Small intestine (tissue), 16 donors: ENCODE measurements at places on chromosomes 12 and 14. TPM values are rescaled to one million over a fixed set of nuclear protein-coding genes. Genes with fewer than 3 reads are reported as not detected.

DNA sequence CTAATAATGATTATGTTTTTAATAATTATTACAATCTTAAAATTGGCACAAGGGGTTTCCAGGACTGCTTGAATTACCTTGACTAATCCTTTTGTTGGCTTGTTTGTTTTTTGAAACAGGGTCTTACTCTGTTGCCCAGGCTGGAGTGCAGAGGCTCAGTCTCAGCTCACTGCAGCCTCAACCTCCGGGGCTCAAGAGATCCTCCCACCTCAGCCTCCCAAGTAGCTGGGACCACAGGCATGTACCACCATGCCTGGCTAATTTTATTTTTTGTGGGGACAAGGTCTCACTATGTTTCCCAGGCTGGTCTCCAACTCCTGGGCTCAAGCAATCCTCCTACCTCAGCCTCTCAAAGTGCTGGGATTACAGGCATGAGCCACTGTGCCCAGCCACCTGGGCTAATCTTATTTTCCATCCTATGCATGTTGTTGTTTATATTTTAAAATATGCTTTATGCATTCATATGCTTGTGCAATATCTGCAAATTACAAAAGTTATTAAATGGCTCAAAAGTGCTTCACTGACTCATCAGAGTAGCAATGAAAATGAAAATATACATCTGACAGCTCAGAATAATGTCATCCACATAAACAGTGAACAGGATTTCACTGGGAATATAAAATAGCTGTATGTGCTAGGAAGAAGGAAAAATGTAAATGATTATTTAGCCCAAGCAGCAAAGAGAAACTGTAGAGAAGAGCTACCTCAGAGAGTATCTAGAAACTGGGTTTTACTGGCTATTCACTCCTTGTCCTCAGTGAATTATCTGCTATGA lies 24.8 kb upstream of the PLEKHG6 start:
- no peaks in the 10 kb centered on the region for H3K27me3 ChIP-seq
- H3K4me1 ChIP-seq = peaks cover 13% of the 10 kb centered on the region
- no peak for DNase-seq
- H3K27ac ChIP-seq = no peak overlapping the region

GRCh38 chr12:106519607-106520021 lies 63.2 kb upstream of the RFX4 start:
- peak overlapping the region; percentile 5 for H3K27ac ChIP-seq
- no peak overlapping the region for H3K4me3 ChIP-seq
- H3K4me1 ChIP-seq = no peaks in the 10 kb centered on the region

DNA sequence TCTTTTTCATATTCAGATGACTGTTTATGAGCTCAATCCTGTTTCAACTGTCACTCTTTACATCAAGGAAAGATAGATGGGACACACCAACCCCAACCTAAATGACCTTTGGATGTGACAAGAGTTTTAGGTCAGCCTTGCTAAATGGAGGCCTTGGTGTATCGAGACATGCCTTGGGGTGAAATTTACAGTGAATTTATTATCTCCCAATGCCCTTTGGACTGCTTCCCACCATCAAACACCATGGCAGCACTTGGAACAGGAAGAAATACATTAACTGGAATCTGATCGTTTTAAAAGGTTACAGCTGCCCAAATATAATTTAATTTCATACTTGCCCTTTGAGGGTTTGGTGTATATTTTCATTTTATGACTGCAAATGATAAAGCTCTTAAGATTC lies 327.6 kb downstream of the SOX5 start:
- H3K4me3 ChIP-seq = no peak overlapping the region
- H3K27ac ChIP-seq = no peak overlapping the region
- no peaks in the 10 kb centered on the region for H3K36me3 ChIP-seq
- no peaks in the 10 kb centered on the region for H3K27me3 ChIP-seq
- no peaks in the 10 kb centered on the region for H3K4me1 ChIP-seq
- peak; percentile 53 for DNase-seq

DNA sequence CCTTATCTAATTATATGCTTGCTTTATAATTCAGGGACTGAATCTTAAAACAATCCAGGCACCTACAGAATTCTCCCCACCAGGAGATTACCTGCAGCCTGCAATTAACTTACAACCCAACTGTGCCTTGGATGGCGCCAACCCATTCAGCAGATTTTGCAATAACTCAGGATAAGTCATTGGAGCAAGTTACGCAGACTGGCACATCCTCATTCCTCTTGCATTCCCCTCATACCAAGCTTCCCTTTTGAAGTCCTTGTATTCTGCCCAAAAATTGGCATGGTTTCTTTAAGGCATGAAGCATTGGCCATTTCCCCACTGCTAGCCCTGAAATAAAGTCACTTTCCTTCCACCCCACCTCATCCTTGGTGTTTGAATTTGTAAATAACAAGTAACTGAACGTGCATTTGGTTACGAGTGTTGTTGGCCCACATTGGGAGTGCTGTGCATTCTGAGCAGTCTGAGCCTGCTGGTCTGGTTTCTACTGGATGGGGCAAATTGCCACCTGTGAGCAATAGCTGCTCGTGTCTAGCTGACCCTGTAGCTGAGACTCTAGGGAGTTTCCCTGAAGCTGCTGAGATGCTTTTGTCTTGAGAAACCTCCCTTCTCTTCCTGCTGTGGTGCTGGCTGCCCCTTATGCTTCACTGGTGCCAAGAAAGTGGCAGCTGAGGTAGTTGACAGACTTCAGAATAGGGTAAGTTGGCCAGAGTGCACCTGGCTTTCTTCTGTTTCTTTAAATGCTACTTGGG lies 99.2 kb upstream of the SCAF11 start:
- no peak overlapping the region for H3K27ac ChIP-seq
- no peaks in the 10 kb centered on the region for H3K27me3 ChIP-seq
- DNase-seq = no peak
- no peaks in the 10 kb centered on the region for H3K4me1 ChIP-seq
- H3K4me3 ChIP-seq = no peak overlapping the region

DNA sequence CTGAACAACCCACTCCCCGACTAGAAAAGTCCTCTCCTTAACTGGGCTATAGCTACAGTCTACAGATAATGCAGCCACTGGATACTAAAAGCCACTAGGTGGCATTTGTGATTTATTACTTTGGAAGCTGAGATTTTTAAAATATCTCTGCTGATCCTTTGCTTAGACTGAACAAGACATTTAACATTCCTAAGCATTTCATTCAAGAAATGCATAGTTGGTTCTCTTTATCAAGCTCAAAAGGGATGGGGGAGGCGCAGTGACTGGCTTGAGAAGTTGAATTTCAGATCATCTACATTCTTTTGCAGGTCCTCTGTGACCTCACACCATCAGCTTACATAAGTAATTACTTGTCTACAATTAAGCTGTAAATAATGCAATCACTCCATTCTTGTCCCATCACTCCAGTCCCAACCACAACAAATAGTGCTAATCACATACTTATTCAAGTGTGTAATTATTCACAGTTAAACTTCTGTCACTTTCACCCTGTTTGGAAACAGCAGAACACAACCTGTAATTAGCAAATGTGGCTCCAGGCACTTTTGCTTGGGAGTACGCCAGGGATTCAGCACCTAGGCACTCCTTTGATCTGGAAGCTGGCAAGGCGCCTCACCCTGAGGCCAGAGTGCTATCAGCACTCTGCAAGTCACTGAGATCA lies 203.6 kb downstream of the NOVA1 start:
- no peaks in the 10 kb centered on the region for H3K36me3 ChIP-seq
- no peaks in the 10 kb centered on the region for H3K27me3 ChIP-seq
- H3K27ac ChIP-seq = no peak overlapping the region
- DNase-seq = peak; percentile 54

GRCh38 chr14:89140326-89140725 lies 276.7 kb downstream of the FOXN3 start:
- H3K4me1 ChIP-seq = no peaks in the 10 kb centered on the region
- H3K27ac ChIP-seq = no peak overlapping the region
- H3K4me3 ChIP-seq = no peak overlapping the region
- no peak for DNase-seq

- DNase-seq = no peak
- H3K4me1 ChIP-seq = no peaks in the 10 kb centered on the region
- H3K4me3 ChIP-seq = no peak overlapping the region
- H3K36me3 ChIP-seq = no peaks in the 10 kb centered on the region
- no peak overlapping the region for H3K27ac ChIP-seq
Observed at GRCh38 chr14:78455896-78456435, 285.8 kb downstream of the NRXN3 start.

GRCh38 chr14:93299866-93300265 lies 33.0 kb downstream of the BTBD7 start:
- no peak overlapping the region for H3K4me3 ChIP-seq
- H3K27me3 ChIP-seq = no peaks in the 10 kb centered on the region
- no peak overlapping the region for H3K27ac ChIP-seq
- H3K36me3 ChIP-seq = no peaks in the 10 kb centered on the region

DNA sequence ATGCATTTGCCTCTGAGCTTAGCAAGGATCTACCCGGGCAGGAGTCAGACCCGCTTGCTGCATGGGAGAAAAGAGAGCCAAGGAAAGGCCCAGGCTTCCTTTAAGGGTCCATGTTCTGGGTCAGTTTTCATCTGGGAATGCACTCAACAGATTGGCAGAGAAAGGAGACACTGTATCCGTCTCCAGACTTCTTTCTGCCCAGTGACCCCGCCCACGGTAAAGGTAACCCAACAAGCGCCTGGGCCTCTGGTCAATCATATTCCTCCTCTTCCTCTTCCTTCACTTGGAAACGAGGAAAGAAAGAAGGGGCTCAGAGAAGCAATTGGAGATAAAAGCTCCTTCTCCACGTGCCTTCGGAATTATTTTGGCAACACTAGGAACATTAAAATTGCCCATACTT lies 27.1 kb upstream of the TCP11L2 start:
- no peaks in the 10 kb centered on the region for H3K4me1 ChIP-seq
- no peak overlapping the region for H3K4me3 ChIP-seq
- H3K27ac ChIP-seq = no peak overlapping the region
- H3K27me3 ChIP-seq = no peaks in the 10 kb centered on the region
- no peak for DNase-seq

- no peaks in the 10 kb centered on the region for H3K27me3 ChIP-seq
- no peaks in the 10 kb centered on the region for H3K36me3 ChIP-seq
- no peaks in the 10 kb centered on the region for H3K4me1 ChIP-seq
- DNase-seq = no peak
- H3K27ac ChIP-seq = no peak overlapping the region
Observed at GRCh38 chr12:105916760-105917039, 222.1 kb downstream of the NUAK1 start.

GRCh38 chr12:95057424-95057823 lies 16.0 kb downstream of the NR2C1 start:
- no peak overlapping the region for H3K4me3 ChIP-seq
- no peaks in the 10 kb centered on the region for H3K27me3 ChIP-seq

- no peak overlapping the region for H3K4me3 ChIP-seq
- no peak overlapping the region for H3K27ac ChIP-seq
- no peaks in the 10 kb centered on the region for H3K27me3 ChIP-seq
- no peaks in the 10 kb centered on the region for H3K36me3 ChIP-seq
Observed at GRCh38 chr12:63525831-63526230, 142.5 kb downstream of the DPY19L2 start.

DNA sequence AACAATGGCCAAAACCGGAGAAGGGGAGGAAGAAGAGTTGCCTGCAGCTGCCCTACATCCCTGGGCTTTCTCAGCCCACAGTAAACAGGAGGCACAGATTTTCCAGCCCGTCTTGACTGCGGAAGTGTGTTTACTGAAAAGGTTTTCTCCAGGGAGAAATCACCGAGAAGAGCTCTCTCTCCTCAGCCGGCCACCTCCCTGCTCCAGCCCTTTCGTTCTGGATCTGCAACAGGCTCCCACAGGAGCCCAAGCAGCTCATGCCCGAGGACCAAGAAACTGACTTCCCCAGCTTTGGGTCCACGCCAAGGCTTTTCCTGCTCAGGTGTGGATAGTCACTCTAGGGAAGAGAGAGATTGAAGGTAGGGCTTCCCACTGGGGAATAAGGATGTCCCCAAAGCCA lies 61.7 kb downstream of the BCL11B start:
- H3K4me3 ChIP-seq = no peak overlapping the region
- H3K27me3 ChIP-seq = no peaks in the 10 kb centered on the region
- H3K27ac ChIP-seq = no peak overlapping the region
- no peak for DNase-seq
- H3K4me1 ChIP-seq = no peaks in the 10 kb centered on the region

GRCh38 chr12:98807187-98807586 lies 162.1 kb downstream of the APAF1 start:
- no peak overlapping the region for H3K27ac ChIP-seq
- H3K36me3 ChIP-seq = no peaks in the 10 kb centered on the region
- H3K4me1 ChIP-seq = no peaks in the 10 kb centered on the region
- DNase-seq = no peak
- no peaks in the 10 kb centered on the region for H3K27me3 ChIP-seq

GRCh38 chr14:103742499-103743255 lies 27.1 kb downstream of the ZFYVE21 start:
- no peak overlapping the region for H3K4me3 ChIP-seq
- no peaks in the 10 kb centered on the region for H3K36me3 ChIP-seq
- H3K4me1 ChIP-seq = no peaks in the 10 kb centered on the region

DNA sequence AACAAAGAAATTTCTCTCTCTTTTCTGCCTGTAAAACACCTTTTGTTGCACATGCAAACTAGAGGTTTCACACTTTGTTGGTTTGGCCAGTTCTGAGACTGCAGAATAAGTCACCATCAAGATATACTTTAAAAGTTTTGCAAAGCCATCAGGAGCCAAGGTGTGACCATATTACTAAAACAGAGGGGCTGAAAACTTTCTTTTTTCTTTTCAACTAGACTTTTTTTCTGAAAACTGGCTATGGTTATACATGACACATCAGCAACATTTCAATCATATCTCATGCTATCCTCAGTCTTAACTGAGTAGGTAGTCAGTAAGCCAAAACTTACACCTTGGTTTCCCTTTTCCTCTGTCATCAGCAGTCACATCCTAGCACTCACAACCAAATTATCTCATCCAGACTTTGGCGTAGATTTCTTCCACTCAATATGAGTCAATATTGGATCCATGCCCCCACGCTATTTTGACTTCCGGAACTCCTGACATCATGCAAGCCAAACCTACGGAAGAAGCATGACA lies 4.1 kb upstream of the IFNG start:
- no peaks in the 10 kb centered on the region for H3K36me3 ChIP-seq
- H3K27me3 ChIP-seq = no peaks in the 10 kb centered on the region
- H3K4me1 ChIP-seq = no peaks in the 10 kb centered on the region
- DNase-seq = no peak

The STX2 gene
- polyA plus RNA-seq = 3.2 TPM

The DCTN2 gene
- polyA plus RNA-seq = 125 TPM

The GNG2 gene
- 18.3 TPM for polyA plus RNA-seq

The HHIPL1 gene
- polyA plus RNA-seq = 0.69 TPM

The TOMM20L gene
- polyA plus RNA-seq = 0.38 TPM

The KRT72 gene
- polyA plus RNA-seq = 24.6 TPM

The RILPL2 gene
- polyA plus RNA-seq = 1.2 TPM
